ENCODE measurements at places on chromosomes 3 and 15.

GRCh38 chr3:64717411-64717810, 29.6 kb upstream of the ADAMTS9 start:
- DNase-seq = no peak

DNA sequence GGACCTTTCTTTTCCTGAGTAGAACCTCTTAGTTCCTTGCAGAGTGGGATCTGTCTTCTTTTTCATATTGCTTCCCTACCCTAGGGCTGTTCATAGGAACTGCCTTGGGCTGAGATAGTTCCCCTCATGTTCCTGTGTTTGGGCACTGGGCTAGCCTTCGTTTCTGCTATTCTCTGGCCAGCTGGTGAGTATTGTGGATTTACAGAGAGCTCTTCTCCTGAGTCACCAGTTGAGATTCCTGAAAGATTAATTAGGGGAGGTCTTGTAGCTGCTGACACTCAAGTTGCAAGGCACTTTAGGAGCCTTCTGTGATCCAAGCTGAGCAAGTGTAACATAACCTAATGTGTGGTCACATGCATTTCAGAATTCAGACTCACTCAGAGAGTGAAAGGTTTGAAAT, 30.7 kb downstream of the CHD2 start:
- DNase-seq = no peak

- DNase-seq = no peak
Measured at GRCh38 chr15:70610541-70610940, 152.8 kb downstream of the UACA start.

DNA sequence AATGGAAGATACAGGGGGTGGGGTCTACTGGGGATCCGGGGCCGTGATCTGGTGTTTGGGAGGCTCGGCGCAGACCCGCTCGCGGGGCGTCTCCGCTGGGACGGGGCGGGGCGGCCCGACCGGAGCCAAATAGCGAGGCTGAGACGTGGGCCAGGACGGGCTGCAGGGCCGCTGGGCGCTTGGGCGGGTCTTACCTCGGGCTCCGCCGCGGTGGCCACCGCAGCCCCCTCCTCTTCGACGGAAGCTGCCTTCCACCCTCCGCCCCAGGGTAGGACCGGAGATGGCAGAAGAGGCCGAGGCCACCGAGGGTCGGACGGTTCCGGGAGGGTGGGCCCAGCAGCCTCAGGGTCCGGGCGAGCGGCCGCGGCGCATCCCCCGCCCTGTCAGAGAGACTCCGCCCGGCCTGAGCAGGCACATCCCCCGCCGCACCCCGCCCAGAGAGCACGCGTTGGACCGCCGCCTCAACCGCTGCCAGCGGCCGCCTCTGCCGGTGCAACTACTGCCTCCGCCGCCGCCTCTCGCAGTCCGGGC, 399 bp downstream of the MYO9A start:
- peak; percentile 55 for DNase-seq

DNA sequence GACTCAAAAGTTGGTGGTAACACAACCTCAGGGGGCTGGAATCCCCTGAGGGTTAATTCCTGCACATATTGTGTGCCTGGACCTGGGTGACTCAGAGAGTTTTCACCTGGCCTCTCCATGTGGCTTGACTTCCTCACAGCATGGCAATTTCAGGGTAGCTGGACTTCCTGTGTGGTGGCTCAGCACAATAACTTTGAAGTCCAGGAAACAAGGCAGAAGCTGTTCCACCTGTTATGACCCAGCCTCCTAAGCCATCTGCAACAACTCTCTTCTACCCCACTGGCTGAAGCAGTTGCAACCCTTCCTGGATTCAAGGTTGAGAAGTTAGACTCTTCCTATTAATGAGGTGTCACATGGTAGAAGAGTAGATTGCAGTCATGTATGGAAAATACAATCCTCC, 58.4 kb downstream of the EDEM1 start:
- DNase-seq = no peak

- no peak for DNase-seq
Measured at GRCh38 chr3:98272126-98272525, 8.1 kb downstream of the OR5H6 start.

- no peak for DNase-seq
Measured at GRCh38 chr3:54264050-54264449, 141.7 kb downstream of the CACNA2D3 start.

DNA sequence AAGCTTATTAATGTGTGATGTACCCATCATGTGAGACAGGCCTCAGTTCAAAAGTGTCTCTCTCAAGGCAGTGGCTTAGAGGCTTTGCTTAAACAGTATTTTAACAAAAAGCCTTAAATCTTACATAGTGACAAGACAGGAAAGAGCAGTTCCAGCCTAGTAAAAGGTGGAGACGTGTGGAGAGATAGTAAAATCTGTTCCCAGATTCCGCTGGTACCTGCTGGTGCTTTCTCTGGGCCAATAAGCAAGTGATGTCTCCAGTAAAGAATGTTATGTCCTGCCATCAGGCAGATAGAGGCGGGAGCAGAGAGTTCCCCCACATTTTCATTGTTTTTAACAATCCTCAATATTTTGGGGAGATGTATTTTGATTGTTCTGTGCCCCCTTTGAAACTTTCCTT, 135.0 kb downstream of the VPS8 start:
- DNase-seq = no peak

GRCh38 chr3:153599685-153600084, 437.7 kb downstream of the RAP2B start:
- DNase-seq = no peak

- no peak for DNase-seq
Measured at GRCh38 chr3:77259694-77260093, 219.8 kb downstream of the ROBO2 start.

DNA sequence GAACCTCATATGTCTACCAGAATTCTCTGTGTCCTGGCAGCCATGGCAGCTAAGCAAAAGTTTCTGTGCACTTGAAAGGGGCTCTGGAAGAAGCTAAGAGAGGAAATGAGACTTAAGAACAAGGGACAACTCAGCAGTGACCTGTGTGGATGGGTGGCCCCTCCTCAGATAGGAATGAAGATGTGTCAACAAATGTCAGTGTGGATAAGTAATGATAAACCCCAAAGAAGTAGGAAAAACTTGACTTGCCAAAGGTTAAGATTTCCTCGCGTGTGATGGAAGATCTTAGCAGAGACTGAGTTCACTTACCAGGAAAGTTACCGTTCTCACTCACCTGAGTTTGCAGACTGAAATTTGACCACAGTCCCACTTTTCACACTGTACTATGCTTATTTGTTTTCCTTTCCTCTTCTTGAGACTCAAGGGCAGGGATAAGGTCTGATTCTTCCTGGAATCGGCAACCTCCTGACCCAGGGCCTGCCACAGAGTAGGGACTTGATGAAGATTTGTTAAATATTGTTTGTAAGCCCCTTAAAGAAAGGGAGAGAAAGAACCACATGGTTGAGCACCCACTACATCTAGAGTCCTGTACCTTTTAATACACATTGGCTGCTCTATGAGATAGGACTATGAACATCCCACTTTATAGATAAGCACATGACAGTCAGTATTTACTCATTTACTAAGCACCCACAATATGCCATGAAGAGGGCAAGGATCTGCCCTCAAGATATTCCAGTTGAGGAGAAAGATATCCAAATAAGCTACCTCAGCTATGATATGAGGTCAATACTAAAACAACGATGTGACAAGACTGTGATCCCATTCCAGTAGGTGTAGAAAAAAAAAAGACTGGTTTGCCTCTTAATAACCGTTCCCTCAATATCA, 7.3 kb upstream of the HRH1 start:
- no peak for DNase-seq

DNA sequence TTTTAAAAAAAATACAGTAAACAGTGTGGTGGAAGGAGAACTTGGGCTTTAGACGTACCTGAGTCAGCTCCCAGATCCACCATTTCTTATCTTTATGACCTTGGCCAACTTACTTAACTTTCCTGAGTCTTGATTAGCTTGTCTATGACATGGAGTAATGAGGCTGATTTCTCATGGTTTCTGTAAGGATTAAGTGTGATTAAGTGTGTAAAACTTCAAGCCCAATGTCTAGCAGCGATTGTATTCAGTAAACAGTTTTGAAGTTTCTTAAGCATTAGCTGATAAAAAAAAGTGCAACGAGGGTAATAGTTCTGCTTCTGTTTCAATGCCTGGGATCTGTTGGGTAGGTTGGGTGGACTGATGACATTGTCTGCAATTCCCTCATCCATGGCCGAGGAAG, 10.8 kb downstream of the TRPM1 start:
- DNase-seq = no peak

GRCh38 chr3:124810970-124811369, 76.2 kb downstream of the ITGB5 start:
- DNase-seq = no peak

GRCh38 chr3:65728138-65728537, 310.6 kb downstream of the MAGI1 start:
- DNase-seq = no peak
